ENCODE measurements at places on chromosomes 13 and 19.

GRCh38 chr19:33734913-33735312 lies 61.8 kb upstream of the KCTD15 start:
- no peak for DNase-seq

DNA sequence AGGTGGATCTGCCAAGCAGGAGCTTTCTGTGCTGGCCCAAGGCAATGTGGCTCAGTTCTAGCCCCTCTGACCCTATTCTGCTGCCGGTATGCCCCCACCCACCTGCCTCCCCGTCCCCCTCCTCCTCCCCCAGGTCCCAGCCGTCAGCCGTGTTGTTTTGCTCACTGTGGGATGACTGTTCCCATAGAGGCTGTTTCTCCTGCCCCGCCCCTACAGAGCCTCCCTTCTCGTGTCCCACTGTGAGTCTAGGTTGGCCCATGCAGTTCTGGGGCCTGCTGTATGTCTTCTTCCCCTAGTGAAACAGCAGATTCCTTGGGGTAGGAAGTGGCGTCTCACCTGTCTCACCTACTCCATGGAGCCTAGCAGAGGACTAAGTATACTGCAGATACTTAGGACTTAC lies 48.8 kb downstream of the ATP11A start:
- DNase-seq = no peak

DNA sequence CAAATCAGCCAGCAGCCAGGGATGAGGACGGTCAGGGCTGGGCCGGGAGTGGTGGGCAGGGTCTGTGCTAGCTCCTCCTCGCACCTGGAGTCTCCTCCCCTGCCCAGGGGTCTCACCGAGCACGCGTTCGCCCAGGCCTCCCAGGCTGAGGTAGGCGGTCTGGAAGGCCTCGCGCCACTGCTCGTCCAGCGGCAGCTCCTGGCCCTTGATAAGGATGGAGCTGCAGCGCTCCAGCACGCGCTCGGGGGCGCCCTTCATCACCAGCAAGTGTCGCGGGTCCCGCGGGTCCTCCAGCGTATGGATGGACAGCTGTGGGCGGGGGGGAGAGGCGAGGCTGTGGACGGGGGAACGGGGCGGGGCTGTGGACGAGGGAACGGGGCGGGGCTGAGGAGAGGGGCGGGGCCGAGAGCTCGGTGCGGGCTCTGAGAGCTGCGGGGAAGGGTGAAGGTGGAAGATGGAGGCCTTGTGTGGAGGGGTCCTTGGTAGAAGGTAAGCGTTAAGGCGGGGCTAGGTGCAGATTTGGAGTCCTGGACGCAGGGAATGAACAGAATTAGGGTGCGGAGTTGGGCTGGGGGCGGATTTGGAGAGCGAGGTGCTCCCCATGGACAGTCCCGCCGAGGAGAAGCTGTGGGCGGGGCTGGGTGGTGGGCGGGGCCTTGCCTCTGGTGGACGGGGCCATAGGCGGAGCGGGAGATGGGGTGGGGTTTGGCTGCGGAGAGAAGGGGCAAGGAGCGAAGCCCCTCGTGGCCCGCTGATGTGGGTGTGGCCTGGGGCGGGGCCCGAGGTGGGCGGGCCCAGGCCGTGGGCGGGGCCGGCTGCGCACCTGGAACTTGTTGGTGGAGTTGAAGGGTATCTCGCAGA lies 5.7 kb downstream of the ATP4A start:
- DNase-seq = peak; percentile 51

DNA sequence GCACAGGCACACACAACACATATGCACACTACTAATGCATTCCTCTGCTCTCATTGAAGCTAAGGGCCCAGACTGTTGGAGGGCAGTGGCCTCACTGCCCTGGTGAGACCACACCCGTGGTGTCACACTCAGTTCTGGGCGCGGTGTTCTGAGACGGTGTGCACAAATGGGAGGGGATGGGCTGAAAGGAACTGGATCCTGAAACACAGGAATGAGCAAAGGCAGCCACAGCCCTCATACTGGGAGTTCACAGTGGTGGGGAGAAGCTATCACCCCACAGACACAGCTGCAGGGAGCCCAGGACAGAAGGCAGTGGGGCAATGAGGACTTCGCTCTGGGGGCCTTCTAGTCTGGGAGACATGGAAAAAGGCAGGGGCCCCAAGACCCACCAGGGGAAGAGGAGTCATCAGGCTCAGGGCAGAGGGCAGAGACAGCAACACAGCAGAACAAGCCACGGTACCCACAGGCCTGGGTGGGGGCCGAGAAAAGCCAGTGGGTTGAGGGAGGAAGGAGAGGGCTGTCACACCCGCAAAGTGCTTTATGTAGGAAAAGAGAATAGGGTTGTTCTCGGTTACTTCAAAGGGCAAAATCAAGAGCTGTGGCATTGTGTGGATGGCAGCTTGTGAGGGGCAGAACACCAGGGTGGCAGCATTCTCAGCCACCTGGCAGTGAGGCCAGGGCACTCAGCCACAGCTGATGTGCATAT lies 75.4 kb upstream of the GPR183 start:
- DNase-seq = no peak

- no peak for DNase-seq
Measured at GRCh38 chr13:30030141-30030750, 179.8 kb upstream of the UBL3 start.

DNA sequence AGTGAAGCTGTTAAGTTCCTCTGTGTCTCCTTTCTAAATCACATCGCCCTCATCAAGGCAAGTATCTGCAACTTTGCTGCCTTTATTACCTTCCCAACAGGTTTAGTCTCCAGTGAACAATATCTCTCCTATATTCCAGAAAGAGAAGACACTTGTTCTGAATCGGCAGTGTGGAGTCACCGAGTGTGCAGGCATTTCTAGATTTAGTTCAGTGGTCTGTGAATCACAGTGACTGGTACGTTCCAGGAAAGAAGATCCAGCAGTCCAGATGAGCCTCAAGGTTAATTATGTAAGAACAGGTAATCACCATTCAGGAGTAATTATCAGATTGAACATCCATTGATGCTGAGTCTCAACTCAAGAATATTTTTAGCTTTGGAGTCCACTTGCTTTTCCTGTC lies 497.0 kb downstream of the FOXO1 start:
- no peak for DNase-seq

- no peak for DNase-seq
Measured at GRCh38 chr13:113116871-113117271, 5.7 kb upstream of the F10 start.

DNA sequence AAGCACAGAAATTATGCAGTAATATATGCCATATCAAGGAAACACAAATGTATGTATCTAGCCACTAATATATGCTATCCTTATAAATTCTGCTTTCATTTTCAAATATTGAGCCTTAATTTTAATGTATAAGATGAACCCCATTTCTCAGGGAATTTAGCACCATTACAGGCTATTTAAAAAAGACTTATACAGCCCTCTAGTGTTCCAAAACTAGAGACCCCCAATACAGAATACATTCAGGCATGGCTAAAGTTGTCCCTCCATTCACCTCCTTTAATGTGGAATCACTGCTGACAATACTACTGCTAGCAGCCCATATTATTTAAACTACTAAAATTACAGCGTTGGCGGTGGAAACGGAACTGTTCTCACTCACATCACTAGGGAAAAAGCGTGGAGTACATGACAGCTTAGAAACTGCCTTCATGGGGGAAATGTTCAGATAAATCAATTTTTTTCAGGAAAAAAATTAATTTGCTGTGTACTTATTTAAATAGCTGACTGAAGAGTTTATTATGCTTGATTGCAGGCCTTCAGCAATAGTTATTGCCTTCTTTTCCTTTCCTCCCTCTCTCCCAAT lies 541.0 kb downstream of the PCDH9 start:
- no peak for DNase-seq

GRCh38 chr13:110151462-110151861 lies 155.5 kb downstream of the COL4A1 start:
- DNase-seq = no peak

GRCh38 chr19:33133438-33134031 lies 1.6 kb downstream of the WDR88 start:
- DNase-seq = no peak

DNA sequence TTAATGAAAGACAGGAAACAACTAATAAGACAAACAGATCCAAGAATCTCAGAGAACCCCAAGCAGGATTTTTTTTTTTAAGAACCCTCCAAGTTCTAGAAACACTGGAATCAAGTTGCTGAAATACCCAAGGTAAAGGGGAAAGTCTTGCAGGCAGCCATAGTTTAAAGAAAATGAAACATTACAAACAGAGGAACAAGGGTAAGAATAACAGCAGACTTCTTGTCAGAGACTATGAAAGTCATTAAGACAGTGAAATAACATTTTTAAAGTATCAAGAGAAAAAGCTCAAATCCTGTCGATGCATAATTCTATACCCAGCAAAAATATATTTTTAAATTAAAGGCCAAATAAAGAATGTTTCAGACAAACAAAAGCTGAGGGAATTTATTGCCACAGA lies 67.1 kb downstream of the WASF3 start:
- DNase-seq = no peak

DNA sequence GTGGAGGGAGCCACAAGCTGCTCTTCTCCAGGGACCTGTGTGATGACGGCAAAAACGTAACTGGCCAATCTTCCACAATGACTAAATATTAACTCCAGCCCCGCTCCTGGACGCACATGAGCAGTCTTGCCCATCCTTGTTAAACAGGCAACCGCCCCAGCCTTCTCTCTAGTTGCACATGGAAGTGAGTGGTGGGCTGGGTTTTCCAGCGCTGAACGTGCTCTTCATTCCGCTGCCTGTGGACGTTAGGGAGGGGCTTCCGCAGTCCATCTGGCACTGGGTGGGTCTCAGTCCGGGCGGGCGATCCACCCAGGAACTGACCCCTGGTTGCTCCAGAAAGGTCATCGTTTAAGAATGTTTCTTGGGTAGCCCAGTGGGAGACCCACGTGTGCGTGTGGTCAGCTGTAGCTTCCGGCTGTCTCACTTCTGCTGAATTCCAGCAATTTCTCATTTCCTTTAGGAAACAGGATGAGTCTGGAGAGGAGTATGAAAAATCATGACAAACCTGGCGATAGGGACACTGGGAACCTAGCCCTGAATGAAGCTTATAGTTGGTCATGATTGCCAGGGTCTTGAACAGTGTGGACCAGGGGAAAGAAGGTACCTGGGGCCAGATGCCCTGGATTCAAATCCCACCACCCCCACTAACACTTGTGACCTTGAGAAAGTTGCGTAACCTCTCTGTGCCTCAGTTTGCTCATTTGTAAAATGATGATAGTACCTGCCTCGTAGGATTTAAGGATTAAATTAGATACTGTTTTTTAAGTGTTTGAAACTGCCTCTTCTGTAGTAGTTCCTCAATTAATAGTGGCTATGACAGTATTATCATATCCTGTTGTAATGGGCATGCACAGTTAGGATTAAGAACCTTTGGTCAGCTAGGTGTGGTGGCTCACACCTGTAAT lies 92.6 kb downstream of the SIPA1L3 start:
- DNase-seq = peak; percentile 66

DNA sequence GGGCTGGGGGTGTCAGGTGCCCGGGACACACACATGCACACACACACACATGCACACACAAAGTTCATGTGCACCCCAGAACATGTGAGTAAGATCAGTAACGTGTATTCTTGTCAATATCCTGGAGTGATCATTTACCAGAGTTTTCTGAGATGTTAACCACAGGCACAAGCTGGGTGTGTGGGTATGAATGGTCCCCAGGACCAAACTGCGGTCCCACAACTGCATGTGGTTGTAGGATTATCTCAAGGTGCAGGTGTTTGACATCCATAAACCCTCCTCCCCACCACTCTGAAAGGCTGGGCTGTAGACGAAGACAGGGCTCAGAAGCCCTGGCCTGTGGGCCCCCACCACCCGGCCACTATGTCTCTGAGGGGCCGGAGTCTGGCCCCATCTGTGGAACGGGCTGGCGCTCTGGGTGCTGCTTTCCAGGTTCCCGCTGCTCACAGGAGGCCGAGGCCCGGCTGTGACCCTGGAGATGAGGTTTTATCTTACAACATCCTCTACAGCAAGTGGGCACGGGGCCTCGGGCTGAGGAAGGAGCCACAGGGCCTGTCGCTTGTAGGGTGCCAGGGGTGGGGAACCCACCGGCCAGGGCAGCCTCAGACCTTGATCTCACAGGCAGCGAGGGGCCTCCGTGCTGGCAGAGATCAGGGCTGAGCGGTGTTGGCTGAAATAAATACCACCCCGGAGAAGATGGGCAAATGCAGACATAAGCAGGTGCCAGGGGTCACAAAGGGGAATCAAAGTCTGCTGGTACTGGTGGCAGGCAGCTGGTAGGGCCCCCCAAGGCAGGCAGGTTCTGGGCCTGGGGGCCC lies 4.3 kb downstream of the F2RL3 start:
- no peak for DNase-seq

DNA sequence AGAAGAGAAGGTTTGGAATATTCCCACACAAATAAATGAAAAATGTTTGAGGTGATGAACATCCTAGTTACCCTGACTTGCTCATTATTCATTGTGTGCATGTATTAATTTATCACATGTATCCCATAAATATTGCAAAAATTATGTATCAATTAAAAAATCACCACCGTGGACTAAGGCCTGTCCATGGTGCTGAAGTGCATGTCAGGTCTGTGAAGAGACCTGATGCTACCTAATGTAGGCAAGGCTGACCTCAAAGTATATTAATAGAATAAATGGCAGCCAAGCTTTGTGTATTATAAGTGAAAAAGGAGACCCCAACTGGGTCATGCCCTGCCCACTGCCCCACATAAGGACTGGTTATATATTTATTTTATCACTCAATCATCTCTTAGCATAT lies 34.4 kb upstream of the ZNF835 start:
- no peak for DNase-seq

- DNase-seq = no peak
Measured at GRCh38 chr19:55670280-55671053, 4.6 kb upstream of the EPN1 start.

DNA sequence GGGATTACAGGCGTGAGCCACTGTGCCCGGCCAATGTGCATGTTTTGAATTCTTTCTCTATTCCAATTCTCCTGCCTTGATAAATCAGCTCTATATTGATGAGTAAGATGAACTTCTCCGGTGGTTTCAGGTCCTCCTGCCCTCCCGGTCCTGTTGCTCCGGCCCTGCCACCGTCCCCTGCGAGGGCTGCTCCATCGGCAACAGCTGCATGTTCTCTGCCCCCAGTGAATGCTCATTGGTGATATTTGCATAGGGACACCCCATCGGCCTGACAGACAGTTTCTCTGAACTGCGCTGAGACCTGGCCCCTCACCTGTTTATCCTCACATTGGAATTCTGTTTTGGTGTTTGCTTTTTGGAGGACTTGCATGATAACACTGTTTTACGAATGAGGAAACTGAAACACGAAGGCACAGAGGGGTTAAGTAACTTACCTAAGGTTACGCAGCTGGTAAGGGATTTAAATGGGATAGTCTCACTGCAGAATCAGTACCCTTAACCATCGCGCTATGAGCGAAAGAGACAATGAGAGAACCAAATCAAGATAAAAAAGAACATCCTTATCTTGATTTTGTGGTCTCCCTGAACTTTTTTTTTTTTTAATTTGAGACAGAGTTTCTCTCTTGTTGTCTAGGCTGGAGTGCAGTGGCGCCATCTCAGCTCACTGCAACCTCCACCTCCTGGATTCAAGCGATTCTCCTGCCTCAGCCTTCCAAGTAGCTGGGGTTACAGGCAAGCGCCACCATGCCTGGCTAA lies 32.2 kb downstream of the ZNF557 start:
- DNase-seq = no peak

- no peak for DNase-seq
Measured at GRCh38 chr13:40657951-40658350, 8.5 kb downstream of the FOXO1 start.

- no peak for DNase-seq
Measured at GRCh38 chr13:20499986-20500385, 25.7 kb downstream of the CRYL1 start.
